ENCODE measurements at places on chromosomes 5 and 9. TPM values are rescaled to one million over a fixed set of nuclear protein-coding genes. Genes with fewer than 3 reads are reported as not detected.
A peak's percentile ranks its signal among the peaks of the same experiment; 100 is the strongest.

DNA sequence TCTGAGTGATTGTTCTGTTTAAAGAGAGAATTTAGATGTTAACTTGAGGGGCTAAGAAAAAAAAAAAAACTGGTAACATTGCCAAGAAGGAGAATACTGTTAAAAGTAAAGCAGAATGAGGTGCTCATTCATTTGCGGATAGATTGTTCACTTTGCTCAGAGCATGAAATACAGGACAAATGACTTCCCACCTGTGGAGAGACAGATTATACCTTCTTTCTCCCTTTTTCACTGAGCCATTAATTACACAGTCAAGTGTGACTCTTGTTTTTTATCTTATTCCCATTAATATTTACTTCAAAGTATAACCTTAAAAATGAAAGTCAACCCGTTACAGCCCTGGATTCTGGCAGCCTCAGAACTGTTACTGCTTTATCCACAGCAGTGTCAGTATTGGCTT lies 264.5 kb downstream of the TAF11L14 start:
- DNase-seq, result no peak

DNA sequence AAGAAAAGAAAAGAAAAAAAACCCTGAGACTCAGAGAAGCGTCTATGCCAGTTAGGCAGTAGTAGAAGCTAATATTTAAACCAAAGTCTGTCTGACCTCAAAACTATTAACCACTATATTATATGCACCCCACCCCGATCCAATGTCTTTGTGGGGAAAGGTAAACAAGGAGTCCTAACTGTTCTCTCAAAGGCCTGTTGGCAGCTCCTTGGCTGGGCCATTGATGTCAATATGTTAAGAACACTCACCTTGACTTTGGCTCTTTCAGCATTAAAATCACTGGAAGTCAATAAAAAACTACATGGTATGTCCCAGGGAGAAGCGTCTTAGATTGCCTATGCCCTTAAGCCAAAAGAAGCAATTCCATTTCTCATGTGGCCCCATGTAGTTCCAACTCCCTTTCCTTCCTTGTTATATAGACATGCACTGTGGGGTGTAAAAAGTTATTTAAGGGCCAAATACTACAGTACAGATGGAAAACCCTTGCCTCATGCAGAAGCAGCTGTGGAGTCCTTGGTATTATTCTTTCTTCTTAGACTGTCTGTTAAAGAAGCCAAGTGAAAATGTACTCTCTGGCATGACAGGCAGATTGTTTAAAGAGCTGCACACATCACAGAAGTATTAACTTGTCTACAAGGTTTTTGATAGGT lies 308.6 kb upstream of the RPS23 start:
- no peak for DNase-seq

DNA sequence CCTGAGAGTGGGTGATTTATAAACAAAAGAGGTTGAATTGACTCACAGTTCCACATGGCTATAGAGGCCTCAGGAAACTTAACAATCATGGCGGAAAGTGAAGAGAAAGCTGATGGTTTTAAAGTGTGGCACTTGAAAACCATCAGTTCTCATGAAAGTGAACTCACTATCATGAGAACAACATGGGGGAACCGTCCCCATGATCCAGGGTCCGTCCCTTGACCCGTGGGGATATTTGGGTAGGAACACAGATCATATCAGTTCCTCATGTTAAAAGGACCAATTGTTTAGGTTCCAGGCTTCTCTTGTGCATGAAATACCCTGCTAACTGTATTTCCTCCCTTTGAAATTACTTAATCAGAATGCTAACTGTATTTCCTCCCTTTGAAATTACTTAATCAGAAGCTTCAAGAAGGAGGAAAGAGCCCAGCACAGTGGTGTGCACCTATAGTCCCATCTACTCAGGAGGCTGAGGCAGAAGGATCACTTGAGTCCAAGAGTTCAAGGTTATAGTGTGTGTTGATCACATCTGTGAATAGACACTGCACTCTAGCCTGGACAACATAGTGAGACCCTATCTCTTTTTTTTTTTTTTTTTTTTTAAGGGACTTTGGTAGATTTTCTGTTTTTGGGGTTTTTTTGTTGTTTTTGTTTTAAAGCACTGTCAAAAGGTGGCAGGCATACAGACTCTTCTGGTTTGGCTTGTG lies 24.8 kb downstream of the TTC1 start:
- DNase-seq, result no peak

- no peak for DNase-seq
Measured at GRCh38 chr9:2837915-2838314, 6.0 kb downstream of the PUM3 start.

Gene MOB3B
- 41.7 TPM for total RNA-seq

DNA sequence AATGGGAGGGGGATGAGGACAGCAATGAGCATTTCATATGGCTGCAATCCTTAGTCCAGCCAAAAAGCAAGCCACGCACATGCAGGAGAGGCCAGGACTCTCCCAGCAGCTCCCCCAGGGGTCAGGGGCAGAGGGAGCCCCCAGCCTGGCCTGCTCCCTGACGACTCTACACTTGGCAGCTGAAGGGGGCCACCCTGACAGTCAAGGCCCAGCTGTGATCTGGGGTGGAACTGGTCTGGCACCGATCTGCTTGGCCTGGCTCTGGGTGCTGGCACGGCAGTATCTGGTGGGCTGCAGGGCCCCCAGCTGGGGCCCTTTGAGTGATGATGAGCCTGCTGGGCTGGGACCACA lies 118.1 kb downstream of the ADAMTS2 start:
- DNase-seq, result no peak

Gene TEK
- 2.6 TPM for total RNA-seq

DNA sequence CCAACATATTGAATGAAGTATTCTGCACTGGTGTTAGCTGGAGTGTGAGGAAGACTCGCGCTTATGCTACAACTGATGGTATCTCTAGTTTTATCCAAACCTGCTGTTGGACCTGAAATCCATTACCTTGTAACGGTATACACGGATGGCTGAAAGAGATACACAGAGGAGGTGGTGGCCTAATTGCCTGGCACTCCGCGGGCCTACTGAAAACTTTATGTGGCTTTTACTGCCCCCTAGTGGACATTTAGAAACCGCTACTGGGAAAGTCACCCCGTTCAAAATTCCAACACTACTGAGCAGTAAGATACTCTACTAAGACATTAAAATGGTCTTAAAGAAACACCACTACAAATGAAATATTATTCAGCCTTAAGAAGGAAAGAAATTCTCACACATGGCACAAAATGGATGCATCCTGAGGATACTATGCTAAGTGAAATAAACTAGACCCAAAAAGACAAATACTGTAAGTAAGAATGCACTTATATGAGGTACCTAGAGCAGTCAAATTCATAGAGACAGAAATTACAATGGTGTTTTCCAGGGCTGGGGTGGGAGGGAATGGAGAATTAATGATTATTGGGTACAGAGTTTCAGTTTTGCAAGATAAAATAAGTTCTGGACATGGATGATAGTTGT lies 100.4 kb downstream of the TTLL11 start:
- peak; percentile 38 for DNase-seq
